ENCODE measurements at places on chromosomes 6 and 20.

GRCh38 chr20:23686046-23686750 lies 2.6 kb downstream of the CST4 start:
- no peak for DNase-seq

DNA sequence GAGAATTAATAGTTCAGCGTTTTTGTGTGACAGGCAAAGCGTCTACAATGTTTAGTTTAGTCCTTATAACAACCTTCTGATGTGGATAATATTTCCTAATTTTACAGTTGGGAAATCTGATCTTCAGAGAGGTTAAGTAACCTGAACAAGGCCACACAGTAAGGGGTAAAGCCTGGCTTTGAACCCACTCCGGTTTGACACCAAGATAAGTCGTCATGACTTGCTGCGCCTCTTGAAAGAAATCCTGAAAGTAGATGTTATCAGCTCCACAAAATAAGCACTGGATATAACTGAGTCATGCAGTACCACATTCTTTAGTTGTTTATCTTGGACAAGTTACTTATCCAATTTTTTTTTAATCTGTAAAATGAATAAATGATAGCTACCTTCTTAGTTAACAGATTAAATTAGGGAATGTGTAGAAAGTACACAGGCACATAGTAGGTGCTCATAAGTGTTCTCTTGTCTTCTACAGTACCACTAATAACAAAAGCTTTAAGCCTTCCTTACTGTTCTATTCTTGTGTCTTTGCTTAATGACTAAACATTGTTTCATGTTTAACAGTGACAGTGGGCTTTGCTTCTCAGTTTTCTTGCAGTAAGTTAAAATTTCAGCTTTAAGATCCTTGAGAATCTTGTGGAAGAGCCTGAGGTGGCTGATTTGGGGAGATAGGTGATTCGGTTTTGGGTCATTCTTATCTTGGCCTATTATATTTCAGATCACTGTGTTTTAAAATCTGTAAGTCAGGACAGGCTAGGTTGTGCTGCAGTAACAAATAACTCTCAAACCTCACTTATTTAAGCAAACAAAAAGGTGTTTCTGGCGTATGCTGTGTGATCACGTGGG lies 2.1 kb downstream of the HIVEP1 start:
- no peak for DNase-seq

- no peak for DNase-seq
These were observed 36.2 kb upstream of the THEMIS start for GRCh38 chr6:127937102-127937501.

GRCh38 chr6:5174756-5175549 lies 85.8 kb downstream of the LYRM4 start:
- DNase-seq, result no peak

DNA sequence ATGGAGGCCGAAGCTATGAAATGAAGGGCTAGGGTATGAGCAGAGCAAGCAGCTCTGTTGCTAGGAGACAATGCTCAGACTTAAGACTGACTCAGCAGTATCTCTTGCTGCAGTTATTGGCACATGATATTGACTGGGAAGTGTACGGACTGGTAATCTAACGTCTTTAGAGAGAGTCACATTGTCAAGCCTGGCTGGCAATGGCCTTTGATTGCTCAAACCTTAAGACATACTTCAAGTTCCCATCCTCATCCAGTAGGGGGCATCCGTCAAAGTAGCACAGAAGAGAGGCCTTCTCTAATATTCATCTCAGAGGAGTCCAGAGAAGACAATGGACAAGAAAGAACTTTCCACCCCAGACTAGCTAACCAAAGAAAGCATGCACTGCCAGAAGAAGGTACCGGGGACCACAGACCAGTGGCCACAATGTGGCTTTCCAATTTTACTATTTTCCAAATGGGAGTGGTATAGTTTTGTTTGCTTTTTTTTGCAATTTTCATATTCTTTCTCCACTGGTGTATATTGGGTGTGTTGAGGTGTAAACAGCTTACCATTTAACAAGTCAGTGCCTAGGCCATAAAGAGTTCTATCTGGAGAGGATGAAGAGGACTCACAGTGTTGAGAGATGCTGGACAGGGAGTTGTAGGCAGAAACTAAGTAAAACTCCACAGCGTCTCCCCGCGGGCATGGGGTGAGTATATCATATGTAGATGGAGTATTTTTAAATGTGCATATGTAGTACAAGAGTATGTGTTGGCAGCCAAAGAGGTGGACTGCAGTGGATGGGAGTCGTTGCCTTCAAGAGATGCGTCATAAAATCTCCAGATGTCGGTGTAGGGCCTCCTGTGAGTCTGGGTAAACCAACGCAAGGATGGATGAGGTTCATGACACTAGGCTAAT lies 36.7 kb downstream of the LRFN2 start:
- DNase-seq, result no peak

DNA sequence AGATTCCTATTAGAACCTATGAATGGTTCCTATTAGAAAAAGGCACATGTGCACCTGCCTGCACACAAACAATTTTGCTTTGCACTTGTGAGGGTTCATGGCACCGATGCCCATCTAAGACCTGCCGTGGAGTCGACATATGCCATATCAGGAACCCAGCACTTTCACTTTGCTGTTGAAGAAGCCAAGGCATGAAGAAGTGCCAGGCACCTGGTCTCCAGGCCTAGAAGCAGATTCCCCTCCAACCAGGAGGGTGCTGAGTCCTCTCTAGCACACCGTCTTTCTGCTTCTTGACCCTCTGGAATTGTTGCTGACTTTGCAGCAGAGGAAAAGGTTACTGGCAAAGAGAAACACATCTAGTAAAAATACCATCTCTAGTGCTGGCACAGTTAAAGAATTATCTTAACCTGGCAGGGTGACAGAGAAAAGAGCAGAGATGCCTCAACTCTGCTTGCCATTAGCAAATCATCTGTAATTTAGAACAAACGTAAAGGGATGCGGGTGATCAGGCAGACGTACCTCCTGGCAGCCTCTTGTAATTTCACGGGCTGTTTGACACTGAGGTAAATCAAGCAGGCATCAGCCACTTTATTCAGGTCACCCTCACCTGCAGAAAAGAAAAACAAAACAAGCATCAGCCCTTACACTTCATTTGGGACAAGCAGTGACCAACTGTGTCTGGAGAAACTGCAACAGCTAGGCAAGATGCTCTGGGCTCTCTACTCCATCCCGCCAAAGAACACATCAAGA lies 37.2 kb downstream of the TTI1 start:
- no peak for DNase-seq

- no peak for DNase-seq
These were observed 26.2 kb downstream of the MYO6 start for GRCh38 chr6:75775219-75775618.

GRCh38 chr6:135030532-135031178 lies 24.0 kb downstream of the HBS1L start:
- no peak for DNase-seq

- DNase-seq, result no peak
These were observed 72.9 kb upstream of the DSP start for GRCh38 chr6:7468382-7469081.

- DNase-seq, result no peak
These were observed 20.9 kb upstream of the EPM2A start for GRCh38 chr6:145756170-145756662.

GRCh38 chr20:41004531-41005360 lies 23.9 kb upstream of the TOP1 start:
- DNase-seq, result no peak

- no peak for DNase-seq
These were observed 69.1 kb upstream of the BTN3A2 start for GRCh38 chr6:26295691-26296555.
